ENCODE measurements at places on chromosomes 2 and 18. TPM values are rescaled to one million over a fixed set of nuclear protein-coding genes. Genes with fewer than 3 reads are reported as not detected.
A peak's percentile ranks its signal among the peaks of the same experiment; 100 is the strongest.

DNA sequence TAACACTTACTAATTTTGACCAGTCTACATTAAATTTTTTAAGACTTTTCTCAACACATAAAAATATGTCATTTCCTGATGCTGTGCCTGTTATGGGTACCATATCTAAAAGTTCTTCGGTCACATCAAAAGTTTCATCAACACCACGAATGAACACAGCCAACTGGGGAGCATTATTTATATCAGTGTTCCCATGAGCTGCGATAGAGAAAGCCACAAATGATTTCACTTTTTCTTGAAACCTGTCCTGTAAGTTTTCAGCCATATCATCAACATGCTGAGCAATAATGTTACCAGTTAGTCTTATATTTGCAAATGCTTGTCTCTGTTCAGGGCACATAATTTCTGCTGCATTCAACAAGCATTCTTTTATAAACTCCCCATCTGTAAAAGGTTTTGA is 30.4 kb upstream of the NCL start:
- no peak for DNase-seq

DNA sequence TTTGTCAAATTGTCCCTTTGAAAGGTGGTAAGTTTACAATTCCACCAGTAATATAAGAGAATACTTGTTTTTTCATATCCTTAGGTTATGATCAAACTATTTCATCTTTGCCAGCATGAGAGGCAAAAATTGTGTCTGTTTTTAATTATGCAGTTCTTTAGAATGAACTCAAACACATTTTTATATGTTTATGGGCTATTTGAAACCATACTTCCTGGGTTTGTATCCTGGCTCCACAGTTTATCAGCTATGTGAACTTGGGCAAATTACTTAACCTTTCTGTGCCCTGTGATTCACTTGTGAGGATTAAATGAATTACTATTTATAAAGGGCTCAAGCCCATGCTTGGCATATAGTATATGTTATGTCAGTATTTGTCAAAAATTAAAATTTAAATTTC is 109.4 kb downstream of the TANC1 start:
- no peak for DNase-seq

Gene NXPH2
- not detected for total RNA-seq

DNA sequence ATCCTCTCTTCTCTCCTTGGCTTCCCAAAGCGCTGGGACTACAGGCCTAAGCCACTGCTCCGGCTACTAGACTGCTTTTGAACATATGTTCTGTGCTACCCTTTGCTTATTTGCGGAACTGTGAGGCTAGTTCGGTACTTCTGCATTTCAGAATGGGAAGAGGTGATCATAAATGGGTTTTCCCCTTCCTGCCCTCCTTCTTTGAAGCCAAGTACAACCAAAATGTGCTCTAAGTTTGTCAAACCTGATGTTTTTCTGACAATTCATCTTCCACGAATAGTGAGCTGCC is 1.7 kb upstream of the ESCO1 start:
- DNase-seq: no peak

- peak; percentile 52 for DNase-seq
Observed at GRCh38 chr2:239727776-239728600, 297.2 kb downstream of the NDUFA10 start.
